Occipital lobe (tissue), 3 donors: ENCODE measurements at places on chromosomes 13 and 19. TPM values are rescaled to one million over a fixed set of nuclear protein-coding genes. Genes with fewer than 3 reads are reported as not detected.

SCAMP4 gene
- 11.1 TPM for total RNA-seq

ZNF486 gene
- total RNA-seq = 24.3 TPM

RHPN2 gene
- 3.0 TPM for total RNA-seq

URAD gene
- total RNA-seq = not detected

NMRK2 gene
- not detected for total RNA-seq

PGLYRP2 gene
- total RNA-seq = not detected

ASPDH gene
- total RNA-seq = 0.62 TPM

MIR17HG gene
- total RNA-seq = 67.1 TPM

CEACAM21 gene
- 1.6 TPM for total RNA-seq

OLFM4 gene
- total RNA-seq = 1.1 TPM

RFPL4A gene
- total RNA-seq = not detected

ZNF536 gene
- 28.1 TPM for total RNA-seq

RNF225 gene
- not detected for total RNA-seq

FCER2 gene
- total RNA-seq = not detected

SIGLEC5 gene
- total RNA-seq = not detected

KIR2DL1 gene
- total RNA-seq = not detected

RFX1 gene
- total RNA-seq = 1.7 TPM

ELSPBP1 gene
- total RNA-seq = not detected

DCT gene
- total RNA-seq = 0.47 TPM

LGALS7 gene
- total RNA-seq = 1.1 TPM
